Stimulated activated CD8-positive, alpha-beta memory T cell treated with anti-CD3 and anti-CD28 coated beads, Interleukin-15, amount 100 ng/mL, for 48 hours (primary cell): ENCODE measurements at places on chromosomes 1 and 21.

DNA sequence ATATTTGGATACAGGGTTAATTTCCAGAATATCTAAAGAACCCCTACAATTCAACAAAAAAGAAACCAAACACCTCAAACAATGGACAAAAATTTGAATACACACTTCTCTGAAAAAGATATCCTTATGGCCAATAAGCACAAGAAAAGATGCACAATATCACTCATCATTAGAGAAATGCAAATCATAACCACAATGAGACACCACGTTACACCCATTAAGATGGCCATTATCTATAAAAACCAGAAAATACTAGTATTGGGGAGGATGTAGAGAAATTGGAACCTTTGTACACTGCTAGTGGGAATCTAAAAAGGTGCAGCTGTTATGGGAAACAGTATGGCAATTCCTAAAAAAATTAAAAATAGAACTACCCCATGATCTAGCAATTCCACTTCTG, 4.9 kb downstream of the ADAM30 start:
- DNase-seq, result no peak

DNA sequence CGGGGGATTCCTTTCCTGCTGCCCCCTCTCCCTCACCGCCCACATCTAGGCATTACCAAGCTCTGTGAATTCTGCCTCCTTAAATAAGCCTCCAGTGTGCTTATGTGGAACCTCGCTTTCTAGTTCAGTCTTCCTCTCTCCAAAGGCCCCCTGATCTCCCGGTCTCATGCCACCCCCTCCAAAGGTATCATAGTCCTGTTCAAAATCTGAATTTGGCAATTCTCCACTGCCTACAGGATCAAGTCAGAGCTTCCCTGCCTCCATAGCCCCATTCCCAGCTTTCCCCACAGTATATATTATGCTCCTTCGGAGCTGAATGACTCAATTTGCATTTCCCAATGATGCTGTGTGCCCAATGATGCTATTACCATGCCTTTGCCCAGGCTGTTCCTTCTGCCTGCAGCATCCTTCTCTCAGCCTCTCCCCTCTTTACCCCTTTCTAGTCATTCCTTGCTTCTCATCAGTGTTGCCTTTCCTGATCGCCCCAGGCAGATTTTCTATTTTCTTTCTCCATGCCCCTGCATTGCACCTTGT, 1.7 kb downstream of the AZIN2 start:
- DNase-seq, result no peak

DNA sequence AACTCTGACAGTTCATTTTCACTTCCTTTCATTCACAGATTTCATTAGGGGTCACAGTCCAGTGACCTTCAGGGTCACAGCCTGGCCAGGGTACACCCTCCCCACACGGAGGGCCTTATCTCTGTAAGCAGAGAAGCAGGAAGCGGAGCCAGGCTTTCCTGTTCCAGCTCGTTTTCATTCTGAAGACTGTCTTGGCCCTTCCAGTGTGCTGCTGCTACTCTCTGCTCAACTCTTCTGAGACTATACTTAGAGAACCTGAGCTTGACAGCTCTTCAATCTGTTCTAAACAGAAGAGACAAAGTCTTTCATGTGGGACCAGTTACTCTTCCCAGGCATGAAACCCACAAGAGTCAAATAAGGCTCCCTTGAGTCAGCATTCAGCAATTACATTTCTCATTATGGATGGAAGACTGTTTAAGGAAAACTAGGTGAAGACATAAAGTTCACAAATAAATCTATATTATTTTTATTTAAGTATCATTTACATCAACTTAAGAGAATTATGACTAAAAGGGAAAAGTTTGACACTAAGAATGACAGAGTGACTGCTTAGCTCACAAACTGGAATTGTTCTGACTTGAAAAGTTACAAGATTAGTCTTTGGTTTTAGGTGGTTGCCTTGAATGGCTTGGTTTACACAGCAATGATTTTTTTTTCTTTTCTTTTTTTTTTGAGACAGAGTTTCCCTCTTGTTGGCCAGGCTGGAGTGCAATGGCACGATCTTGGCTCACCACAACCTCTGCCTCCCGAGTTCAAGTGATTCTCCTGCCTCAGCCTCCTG, 4.8 kb upstream of the TDRD10 start:
- no peak for DNase-seq

GRCh38 chr1:27760426-27760825, 12.6 kb upstream of the STX12 start:
- no peak for DNase-seq

- DNase-seq, result no peak
These were observed 18.6 kb upstream of the MAPKAPK2 start for GRCh38 chr1:206666031-206666561.

GRCh38 chr1:233079574-233079973, 129.2 kb downstream of the NTPCR start:
- DNase-seq, result no peak

DNA sequence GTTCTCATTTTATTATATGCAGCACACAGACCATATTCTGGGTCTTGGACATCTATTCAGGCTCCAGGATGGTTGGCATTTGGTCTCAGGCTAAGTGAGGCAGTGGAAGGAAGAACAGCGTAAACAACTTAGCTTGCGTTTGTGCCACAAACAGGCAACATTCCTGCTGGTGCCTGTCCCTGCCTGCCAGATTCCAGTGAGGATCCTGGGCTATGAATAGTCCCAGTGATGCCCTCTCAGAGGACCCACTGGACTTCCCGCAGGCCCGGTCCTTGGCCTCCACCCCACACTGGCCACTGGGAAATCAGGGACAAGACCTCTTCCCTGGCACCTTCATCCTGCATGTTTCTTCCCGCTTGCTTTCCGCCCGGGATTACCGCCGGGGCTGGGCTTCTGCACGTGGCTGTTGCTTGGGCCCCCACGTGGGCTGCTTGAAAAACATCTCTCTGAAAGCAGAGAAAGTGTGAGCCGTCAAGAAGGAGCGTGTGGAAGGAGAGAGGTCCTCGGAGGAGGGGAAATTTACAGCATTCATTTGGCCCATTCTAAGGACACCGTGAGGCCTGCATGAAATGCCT, 145.1 kb upstream of the WNT4 start:
- no peak for DNase-seq

- DNase-seq, result peak; percentile 4
These were observed 61.2 kb upstream of the MCOLN3 start for GRCh38 chr1:85109475-85109874.

DNA sequence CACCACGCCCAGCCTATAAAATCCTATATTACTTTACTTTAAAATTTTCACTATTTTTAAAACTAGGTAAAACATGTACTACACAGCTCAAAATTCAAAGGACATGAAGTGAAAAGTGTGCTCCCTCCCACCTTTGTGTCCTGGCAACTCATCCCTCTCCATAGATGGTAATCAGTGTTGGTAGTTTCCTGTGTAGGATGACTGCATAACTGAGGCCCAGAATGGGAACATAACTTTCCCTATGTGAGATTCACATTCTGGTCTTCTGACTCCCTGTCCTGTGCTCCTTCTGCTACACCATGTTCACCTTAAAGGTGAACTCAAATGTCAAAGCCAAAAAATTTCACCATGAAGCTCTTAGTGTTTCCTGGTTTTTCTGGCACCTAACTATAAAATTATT, 39.3 kb downstream of the XKR8 start:
- DNase-seq, result no peak

DNA sequence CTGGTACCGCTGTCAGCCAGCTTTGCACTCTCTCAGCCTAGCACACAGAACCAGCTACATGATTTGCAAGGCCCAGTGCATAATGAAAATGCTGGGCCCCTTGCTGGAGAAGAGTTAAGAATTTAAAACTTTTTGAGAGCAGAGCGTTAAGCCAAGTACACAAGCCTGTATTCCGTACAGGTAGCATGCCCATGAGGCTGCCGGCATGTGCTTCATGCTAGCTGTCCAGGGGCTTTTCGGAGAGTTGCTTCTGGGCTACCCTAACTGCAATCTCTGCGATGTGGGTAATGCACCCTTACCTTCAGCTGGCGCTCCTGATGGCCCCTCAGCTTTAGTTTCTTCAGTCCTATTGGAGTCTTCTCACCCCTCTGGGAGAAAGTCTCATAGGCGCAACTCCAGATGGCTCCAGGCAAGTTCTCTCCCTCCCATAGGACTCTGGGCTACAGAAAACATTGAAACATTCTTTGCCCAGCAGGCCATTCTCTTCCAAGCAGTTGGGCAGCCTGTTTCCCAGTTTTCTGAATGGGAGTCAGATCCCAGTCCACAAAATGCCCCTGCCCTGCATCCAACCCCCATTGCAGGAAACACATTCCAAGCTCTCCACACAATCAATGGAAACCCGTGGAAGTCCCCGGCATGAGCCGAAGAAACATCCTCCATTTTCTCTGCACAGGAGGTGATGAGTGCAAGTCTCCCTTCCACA, 5.7 kb upstream of the AKT3 start:
- DNase-seq, result no peak

- DNase-seq, result no peak
These were observed 134.1 kb downstream of the SLC30A10 start for GRCh38 chr1:219794085-219794743.

- DNase-seq, result no peak
These were observed 22.0 kb downstream of the DONSON start for GRCh38 chr21:33566514-33566913.

DNA sequence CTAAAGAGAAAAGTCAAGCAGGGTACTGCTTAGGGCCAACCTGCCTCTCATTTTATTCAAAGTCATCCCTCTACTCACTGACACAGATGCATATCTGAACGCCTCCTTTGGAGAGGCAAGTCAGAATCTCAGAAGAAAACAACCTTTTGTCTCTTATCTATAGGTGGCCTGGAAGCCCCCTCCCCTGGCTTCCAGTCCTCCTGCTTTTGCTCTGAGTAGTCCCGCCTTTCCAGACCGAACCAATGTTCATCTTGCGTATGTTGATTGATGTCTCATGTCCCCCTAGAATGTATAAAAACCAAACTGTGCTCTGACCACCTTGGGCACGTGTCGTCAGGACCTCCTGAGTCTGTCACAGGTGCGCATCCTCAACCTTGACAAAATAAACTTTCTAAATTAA, 81.8 kb downstream of the WDR4 start:
- no peak for DNase-seq

GRCh38 chr1:192588546-192588945, 13.0 kb downstream of the RGS1 start:
- DNase-seq, result no peak

- DNase-seq, result no peak
These were observed 103.7 kb upstream of the NFIA start for GRCh38 chr1:60978421-60979357.

DNA sequence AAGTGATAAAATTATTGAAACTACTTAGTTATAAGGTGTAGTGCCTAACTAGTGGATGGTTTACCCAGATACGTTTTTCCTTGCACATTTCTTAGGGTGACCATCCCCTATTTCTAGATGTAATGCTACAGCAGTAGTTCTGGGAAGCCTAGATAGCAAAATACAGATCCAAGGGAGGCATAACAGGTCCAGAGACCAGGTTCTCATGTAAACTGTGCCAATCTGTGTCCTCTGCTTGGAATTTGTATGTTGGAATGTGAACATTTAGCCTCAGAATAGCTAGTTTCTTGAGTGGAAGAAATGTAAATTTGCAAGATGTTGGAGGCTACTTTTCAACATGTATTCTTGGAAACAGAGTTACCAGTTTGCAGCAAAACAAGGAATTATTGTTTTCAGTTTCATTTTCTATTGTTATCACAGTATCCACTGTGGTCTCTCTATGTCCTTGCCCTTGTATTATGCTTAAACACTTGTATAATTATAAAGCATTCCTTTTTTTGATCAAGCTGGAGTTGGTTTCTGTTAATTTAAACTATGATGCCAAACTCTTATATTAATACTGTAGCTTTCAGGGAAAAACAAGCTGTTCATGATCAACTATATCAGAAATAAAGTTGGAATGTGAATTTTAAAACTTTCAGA, 102.0 kb upstream of the BRINP3 start:
- no peak for DNase-seq

DNA sequence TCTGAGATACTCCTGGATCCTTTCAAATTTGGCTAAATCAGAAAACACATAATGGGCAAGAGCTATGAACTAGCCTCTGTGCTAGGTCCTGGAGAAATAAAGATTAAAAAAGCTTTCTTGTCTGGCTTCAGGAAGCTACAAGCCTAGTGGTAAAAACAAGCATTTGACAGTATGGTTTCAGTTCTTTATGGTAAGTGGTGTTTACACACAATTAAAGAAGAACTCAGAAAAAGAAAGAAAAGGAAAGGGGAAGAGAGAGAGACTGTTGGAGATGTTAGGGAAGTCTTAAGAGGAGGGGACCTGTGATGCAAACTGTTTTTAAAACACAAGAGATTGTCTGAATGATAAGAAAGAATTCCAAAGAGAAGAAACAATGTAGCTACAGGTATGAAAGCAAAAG, 1.8 kb downstream of the OR10J1 start:
- no peak for DNase-seq

DNA sequence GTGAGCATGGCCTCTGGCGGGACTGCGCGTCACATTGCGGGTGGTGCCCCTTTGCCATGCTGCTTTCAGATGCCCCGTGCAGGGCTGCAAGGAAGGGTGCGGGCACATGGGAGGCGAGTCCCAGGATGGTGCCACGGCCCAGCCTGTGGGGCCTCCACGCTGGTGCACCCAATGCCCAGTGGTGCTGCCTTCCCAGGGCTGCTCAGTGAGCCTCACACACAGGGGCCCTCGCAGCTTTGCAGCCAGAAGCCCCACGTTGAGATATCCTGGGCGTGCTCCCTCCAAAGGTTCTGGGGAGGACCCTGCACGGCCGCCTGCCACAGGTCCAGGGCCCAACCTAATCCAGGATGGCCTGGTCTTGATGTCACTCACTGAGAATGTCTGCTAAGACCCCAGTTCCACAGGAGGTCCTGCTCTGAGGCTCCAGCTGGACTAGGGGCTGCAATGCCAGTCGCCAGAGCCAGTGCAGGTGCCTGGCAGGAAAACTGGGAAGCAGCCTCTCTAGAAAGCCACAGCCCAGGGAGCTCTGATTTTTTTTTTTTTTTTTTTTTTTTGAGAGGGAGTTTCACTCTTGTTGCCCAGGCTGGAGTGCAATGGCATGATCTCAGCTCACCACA, 34.1 kb upstream of the PRSS38 start:
- no peak for DNase-seq

DNA sequence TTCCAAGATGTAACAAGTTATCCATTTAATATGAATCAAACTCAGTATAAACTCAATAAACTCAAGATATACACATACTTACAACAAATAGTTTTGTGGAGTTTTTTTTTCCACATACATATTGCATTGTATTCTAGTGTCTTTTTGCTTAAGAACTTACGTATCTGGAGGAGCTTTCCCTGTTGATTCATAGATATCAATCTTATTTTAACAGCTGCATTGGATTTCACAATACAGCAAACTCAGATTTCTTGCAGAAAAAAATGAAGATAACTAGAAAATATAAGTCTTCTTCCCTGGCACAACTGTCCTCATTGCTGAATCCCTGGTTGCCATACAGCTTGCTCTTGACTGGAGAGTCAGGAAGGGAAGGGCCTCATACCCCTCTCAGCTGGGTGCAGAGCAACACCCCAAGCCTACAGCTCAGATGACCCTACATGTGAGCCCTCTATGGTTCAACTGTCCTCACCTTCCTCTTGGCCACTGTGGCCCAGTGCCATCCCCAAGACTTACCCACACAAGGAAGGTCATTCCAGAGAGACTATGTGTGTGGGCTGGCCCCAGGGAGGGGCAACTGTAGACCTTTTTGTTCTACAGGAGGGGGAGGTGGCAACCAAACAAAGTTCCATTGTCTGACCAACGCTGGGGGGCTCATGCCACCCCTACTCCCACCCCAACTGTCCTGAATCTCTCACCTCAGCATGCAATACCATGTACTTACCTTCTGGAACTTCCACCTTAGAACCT, 1.7 kb downstream of the MPZ start:
- DNase-seq, result no peak

GRCh38 chr1:244437086-244437468, 14.6 kb downstream of the ADSS2 start:
- DNase-seq, result no peak
